CD4-positive, alpha-beta T cell treated with Interleukin-4 for 1 hour (primary cell): ENCODE measurements at places on chromosomes 6 and 20.
A peak's percentile ranks its signal among the peaks of the same experiment; 100 is the strongest.

DNA sequence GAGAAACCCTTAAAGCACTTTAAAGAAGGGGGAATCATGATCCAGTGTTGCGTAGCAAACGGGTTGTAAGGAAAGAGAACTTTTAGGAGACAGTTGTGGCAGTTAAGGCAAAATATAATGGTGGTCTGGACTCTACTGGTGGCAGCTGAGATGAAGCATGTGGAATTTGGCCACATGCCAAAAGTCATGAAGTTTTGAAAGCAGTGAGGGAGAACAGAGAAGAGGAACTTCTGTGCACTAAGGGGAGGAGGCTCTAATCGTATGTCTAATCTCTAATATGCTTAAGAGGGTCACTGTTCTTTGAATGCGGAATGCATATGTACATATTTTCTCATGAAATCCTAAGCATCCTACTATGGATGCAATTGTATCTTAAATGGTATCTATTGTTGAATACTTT lies 91.5 kb downstream of the RIMS1 start:
- DNase-seq = no peak

DNA sequence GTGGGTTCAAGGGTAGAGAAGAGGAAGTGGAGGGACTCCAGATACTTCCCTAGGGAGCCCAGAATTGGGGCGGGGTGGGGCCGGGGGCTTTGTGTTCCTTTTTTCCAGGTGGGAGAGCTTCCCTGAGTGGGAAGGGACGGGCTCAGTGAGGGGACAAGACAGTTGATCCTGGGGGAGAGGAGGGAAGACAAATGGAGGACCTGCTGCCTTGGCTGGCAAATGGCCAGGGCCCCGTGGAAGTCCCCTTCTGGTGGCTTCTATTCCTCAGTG lies 2.6 kb downstream of the CTSZ start:
- peak; percentile 25 for DNase-seq

- no peak for DNase-seq
These were observed 241.2 kb upstream of the ZFP64 start for GRCh38 chr20:52432740-52433139.

DNA sequence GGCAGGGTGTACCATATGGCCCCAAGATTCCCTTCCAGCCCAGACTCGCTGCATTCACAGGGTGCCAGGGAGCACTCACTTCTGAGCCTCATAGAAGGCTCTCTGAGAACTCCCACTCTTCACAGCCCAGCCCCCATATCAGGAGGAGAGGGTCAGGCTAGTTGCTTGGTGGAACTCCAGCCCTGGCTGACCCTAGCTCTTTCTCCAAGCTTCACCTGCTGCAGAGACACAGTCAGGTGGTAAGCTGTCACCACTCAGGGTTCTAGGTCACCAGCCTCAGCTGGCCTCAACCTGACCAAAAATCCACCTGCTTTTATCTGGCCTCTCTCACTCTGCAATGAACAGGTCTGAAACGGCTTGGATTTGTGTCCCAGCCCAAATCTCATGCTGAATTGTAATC lies 162.7 kb upstream of the MLN start:
- DNase-seq = no peak

- DNase-seq = no peak
These were observed 254.4 kb downstream of the NRN1 start for GRCh38 chr6:5752391-5752680.

DNA sequence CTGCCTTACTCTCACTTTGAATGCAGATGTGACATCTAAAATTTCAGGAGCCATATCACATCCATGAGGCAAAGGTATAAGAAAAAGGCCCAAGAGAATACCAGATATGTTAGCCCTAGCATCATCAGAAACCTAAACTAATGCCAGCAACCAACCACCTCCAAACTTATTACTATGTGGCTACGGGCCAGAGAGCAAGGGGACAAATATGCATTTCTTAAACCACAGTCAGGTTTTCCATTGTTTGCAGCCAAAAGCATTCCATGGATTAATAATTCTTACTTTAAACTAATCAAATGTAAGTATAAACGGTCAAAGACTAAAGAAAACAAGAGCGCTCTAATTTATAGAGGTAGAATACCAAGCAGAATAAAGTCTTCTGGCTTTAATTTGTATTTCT lies 84.7 kb downstream of the TASP1 start:
- DNase-seq = no peak

DNA sequence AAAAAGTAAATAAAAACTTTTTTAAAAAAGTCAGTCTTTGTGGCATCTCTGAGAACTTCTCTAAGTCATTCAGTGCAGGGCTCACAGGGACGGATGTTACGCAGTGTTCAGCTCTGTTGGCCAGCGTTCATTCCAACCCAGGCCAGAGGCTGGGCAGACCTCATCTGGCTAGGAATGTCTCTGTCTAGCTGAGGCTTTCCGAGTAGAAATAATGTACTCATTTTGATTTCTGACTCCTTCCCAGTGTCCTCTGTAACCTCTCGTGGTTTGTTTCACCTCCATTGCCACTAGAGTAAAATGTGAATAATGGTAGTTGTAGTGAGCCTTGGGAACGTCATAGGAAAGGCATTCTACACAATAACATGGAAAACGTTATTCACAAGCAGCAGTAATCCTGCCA lies 135.1 kb downstream of the TMEM242 start:
- DNase-seq = no peak

DNA sequence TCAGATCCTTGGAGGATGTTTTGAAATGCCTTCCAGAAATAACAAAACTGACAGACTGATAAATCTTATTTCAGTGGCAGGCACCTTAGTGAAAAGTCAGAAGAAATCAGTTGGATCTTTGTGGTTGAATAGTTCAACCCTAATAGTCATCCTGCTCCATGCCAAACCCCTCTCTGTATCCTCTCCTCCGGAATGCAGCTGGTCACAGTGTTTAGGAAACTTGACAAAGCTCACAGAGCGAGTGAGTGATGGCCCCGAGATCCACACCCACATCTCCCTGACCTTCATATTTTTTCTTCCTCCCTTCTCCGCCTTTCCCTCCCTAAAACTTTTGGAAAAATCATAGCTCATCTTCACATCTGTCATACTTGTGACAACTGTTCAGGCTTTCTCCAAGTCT lies 464.8 kb upstream of the CDH4 start:
- no peak for DNase-seq
